ENCODE measurements at places on chromosomes 7 and 10.

DNA sequence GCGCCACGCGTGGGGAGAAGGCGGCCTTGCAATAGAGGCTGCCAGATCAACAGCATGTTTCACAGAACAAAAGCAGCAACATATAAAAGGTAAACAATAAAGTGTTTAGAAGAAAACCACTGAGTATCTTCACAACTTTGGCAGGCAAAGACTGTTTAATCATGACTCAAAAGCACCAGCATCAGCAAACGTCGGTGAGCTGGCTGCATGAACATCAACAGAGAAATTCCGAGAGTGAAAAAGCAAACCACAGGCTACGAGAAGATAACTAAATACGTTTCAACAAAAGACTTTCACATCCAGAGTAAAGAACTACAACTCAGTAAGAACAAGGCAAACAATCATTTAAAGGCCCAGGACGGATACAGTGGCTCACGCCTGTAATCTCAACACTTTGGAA lies 172.0 kb downstream of the MAD1L1 start:
- no peak for DNase-seq

- DNase-seq: no peak
Measured at GRCh38 chr7:135501402-135501801, 8.5 kb downstream of the CNOT4 start.

- no peak for DNase-seq
Measured at GRCh38 chr7:100465702-100466311, 1.7 kb upstream of the SPACDR start.

- DNase-seq: no peak
Measured at GRCh38 chr10:92760609-92761008, 70.9 kb downstream of the HHEX start.

DNA sequence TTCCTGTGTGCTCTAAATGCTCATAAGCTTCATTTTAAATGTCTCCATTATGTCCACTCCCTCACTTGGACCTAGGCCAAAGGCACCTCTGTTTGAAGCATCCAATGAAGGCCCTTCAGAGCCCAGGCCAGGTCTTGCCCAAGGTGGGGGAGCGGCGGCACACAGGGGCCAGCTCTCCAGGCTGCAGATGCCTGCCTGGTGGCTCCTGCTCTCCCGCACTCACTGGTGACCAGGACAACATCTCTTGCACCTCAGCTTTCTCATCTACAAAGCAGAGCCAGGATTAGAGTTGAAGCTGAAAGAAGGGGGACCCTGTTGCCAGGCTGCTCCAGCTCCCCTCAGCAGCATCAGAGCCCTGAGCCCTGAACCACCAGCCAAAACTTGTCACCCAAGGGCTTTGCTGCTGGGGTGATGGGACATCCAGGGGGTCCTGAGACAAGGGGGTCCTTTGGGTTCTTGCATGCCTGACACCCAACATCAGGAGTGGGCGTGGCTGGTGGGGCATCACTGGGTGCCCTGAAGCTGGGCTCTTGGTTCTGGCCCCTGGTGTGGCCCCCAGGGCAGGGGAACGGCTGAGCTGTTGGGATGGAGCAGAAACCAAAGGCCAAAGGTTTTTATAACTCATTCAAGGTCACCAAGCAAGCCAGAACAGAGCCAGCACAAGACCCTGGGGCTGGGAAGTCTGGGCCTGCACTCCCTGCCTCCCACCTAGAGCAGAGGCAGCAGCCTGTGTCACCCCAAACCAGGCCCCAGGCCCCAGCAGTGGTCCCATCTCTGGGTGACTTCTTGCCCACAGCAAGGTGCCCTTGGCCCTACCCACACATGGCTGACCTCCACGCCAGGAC lies 1.2 kb downstream of the NACAD start:
- no peak for DNase-seq

DNA sequence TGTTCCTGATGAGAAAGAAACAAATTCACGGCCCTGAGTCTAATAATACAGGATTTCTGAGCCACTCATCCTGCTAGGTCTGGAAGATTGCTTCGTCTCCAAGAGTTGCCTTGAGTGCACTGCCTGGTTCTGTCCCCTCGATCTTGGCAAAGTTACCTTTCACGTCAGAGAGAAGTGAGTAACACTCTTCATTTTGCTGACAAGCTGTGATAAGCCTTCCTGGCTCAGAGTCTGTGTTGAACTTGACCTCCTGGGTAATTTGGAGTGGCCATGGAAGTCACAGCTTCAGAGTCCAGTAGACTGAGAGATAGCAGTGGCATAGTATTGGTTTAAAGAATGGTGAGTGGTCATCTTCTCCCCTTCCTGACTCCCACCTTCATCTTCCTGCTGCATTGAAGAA lies 64.7 kb upstream of the LRGUK start:
- no peak for DNase-seq

- DNase-seq: peak; percentile 75
Measured at GRCh38 chr10:101214446-101215396, 14.5 kb downstream of the LBX1 start.

DNA sequence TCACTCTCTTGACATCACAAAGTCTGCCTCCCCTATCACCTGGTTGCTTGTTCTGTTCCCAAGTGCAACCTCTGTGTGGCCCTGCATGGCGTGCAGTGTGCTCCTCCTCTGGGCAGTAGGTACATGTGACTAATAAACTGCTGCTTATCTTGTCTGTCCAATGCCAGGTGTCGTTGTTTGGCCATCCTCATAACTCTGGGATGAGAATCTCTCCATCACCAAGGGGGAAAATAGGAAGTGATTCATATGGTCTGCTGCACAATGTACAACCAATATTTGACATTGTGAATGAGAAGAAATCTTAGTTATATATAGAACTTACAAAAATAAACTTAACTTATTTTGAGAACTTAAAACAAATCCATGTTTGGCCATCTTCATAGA lies 135.2 kb downstream of the INHBA start:
- DNase-seq: no peak

GRCh38 chr7:97466999-97467740 lies 264.7 kb upstream of the TAC1 start:
- no peak for DNase-seq

- DNase-seq: no peak
Measured at GRCh38 chr7:77337456-77337990, 78.6 kb downstream of the GSAP start.

DNA sequence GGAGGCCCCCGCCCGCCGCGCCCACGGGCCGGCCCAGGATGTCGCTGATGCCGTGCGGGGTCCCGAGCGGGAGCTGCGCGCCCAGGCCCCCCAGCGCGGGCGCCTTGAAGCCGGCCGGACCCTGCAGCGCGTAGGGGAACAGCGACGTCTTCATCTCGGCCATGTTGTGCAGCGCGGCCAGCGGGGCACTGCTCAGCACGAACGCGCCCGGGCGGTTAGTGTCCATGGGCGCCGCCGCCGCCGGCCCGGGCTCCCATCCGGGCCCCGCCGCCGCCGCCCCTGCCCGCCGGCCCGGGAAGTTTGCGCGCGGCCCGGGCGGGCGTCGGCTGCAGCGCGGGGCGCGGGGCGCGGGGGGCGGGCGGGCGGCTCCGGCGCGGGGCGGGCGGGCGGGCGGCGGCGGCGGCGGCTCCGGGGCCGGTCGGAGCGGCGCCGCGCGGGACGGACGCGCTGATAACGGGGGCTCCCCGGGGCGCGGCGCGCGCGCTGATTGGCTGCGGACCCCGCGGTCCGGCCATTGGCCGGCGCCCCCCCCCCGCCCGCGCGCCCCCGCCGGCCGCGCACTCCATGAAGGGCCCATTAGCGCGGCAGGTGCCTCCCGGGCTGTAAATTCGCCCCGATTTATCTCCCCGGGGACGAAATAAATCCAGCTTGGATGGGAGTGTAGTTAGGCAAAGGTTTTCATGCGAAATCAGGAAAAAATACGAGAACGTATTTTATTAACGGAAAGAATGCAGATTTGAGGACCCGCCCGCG lies at the start of gene NKX6-2:
Gene NKX6-2 (minus strand): TSS at position 425 of the 753 bp plus-strand sequence. CDS start 199 bp downstream, at position 226.
- DNase-seq: no peak

DNA sequence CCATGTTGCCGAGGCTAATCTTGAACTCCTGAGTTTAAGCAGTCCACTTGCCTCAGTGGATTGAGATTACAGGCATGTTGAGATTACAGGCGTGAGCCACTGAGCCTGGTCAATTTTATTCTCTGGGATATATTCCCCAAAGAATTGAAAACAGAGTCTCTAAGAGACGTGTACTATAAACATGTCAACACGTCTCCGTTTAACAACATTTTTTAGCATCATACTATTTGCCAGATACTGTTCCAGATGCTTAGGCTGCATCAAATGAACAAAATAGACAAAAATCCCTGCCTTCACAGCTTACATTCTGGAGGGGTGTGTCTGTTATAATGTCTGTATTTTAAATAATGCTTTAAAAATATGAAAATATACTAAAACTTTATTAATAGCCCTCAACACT lies 54.1 kb upstream of the PRKG1 start:
- no peak for DNase-seq

DNA sequence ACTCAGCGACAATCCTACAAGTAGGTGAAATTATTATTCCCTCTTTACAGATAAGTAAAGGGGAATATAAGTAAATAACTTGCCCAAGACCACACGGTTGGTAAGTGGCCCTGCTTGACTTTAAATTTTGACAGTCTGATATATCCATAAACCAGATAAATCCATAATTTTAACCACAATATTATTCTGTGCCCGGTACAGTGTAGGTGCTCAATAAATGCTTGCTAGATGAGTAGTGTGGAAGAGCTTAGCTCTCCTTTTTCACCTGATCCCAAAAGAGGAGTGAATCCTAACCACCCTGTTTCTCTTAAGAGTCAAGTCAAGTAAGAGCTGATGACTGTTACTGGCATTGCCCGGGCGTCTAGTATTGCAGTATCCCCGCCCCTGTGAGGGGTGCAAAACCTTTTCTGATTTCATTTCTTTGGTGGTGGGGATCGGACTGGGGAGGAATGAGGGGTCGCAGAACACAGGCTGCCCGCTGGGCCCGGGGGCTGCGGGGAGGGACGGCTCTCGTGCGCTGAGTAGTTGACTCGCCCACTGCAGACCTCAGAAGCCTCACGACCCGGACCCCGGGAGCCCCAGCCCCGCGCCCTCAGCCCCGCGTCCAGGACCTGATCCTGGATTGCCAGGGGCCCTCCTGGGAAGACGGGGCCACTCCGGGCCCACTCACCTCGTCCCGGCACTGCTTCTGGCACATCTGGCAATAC lies 490 bp downstream of the KIN start:
- DNase-seq: no peak

DNA sequence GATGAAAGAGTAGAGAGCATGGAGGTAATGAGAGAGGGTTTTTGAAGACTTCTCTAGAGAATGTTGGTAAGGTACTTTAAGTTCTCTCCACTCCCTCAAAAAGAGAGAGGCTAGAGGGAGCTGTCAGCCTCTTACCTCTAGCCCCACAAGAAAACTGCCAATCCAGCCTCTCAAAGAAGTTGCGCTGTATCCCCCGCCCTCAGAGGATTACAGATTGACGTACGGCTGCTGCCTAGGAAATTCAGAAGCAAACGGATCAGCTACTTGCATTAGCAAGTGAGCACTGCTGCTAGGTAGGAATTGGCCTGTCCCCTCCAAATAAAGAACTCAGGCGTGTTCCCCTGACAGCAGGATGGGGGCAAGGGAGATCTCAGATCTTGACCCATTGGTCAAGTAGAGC lies 34.2 kb downstream of the TYW1B start:
- DNase-seq: no peak

DNA sequence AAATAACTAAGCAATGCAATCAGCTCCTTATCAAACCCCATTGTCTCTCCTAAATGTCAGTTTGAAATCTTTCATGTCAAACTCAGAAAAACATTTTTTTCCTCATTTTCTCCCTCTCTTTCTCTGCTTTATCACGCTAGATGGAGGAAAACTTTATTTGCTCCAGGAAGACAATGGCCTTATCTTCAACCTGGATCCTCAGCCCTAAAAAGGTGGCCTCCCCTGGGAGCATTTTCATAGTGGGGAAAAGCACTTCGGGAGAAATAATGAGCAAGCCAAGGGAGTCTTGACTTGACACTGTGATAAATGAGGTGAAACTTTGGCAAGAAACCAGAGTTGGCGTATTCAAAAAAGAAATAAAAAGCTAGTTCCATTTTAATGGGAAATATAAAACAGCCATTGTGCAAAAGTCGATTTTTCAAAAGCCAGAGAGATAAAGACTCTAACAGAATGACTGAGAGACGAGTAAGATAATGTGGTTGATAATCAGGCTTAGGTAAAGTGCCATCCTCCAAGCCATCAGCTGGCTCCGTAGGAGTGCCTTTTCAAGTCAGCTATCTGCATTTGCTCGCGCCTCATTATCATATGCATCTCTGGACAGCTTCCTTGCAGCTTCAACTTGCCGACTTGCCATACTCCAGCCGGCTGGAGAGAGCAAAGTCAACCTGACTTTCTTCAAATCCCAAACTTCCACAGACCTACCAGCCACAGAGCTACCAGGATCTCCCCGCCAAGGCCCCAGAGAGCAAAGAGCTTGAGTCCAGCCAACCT lies 19.9 kb downstream of the HABP2 start:
- DNase-seq: no peak

GRCh38 chr10:42367532-42368230 lies 270.7 kb downstream of the ZNF33B start:
- DNase-seq: peak; percentile 6

GRCh38 chr10:49179699-49180443 lies 8.3 kb downstream of the TMEM273 start:
- no peak for DNase-seq

DNA sequence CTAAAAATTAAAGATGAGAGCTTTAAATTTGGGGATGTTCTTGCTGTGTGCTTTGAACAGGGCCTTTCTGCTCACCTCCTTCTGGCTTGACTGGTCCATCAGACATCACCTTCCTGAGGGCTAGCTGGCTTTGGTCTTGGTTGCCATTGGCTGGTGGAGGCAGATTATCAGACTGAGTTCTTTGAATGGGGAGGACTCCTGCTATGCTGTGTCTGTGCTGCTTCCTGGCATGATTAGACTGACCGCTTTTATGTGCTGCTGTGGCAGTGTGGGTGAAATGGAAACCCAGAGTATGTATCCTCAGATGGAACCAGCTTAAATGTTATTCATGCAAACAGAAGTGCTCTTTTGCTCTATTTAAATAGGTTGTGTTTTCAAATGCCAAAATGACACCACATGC lies 341.6 kb downstream of the PCLO start:
- no peak for DNase-seq

GRCh38 chr10:3295582-3296151 lies 123.1 kb upstream of the PITRM1 start:
- DNase-seq: no peak

DNA sequence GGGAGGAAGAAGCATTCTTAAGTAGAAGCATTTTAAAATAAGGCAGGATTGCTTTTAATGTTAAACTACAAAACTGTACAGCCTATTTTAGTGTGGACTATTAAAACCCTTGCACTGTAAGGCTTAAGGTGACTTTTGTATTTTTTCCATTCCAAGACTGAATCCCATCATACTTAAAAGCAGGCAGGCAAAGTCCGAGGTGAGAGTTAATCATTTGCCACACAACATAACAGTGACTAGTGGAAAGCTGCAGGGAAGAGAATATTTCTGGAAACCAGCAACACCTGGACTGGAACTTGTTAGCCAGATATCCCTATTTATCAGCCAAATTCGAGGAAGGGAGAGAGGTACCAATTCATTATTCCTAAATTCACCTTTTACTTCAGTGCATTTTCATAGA lies 3.5 kb downstream of the PRR15 start:
- no peak for DNase-seq

DNA sequence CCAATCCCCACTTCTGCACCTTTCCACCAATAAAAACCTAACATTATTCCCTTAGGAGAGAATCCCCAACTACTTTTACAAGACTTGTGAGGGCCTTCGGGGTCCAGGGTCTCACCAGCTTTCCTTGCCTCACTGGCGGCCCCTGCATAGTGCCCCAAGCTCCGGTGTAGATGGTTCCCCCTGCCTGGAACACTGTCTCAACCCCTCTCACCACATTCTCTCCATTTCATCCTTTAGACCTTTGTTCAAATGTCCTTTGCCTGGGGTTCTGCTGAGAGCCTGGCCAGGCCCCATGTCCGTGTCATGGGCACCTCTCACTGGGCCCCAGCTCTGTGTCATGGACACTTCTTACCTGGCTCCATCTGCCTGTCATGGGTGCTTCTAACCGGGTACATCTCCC lies 64.5 kb upstream of the SORCS3 start:
- no peak for DNase-seq
